Left kidney (tissue), 8 donors: ENCODE measurements at places on chromosomes 7 and 10.

GRCh38 chr10:77313066-77313750 lies 324.4 kb downstream of the KCNMA1 start:
- no peak for DNase-seq

DNA sequence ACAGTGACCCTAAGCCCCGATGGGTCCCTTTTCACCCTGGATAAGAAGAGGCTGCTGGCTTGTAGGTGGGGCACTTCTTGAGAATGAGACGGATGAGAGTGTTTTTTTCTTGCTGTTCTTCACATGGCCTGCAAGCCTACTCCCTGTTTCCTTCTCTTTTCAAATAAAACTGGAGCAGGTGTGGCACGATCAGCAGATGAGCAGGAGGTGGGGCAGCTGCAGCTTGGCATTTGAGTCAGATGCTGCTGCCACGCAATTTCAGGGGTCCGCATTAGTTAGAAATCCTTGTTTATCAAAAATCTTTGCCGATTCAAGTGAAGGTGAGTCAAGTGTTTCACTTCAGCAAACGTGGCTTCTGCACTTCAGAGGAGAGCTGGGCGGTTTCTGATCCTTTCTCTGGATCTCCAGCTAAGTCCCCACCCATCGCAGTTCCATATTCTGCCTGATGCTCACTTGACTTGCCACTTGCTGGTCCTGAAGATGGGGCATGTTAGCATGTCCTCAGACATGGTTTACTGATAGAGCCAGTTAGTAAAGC lies 20.8 kb downstream of the WDFY4 start:
- no peak for DNase-seq

DNA sequence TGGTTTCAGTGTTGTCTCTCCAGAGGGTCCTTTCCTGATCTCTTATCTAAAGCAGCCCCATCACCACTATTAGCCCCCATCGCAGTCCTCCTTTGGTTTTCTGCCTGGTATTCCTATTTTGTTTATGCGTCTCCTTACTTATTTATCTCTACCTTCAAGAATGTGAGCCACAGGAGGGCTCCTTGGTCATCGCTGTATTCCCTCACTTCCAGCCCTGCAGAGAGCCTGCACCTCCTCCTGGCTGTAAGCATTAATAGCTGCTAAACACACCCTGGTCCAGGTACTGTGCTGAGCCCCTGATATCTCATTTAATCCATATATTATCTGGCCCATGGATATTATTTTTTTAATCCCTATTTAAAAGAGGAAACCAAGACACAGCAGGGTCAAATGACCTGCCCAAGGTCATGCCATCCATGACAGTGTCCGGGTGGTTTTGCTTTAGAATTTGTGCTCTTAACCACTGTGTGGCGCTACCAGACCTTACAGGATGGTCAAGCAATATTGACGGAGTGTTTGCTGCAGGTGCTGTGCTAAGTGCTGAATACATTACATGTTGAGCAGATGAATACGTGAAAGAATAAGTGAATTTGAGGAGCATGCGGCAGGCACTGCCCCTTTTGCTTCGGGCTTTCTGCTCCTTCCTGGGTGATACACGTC lies 227.2 kb downstream of the ADAM12 start:
- no peak for DNase-seq

DNA sequence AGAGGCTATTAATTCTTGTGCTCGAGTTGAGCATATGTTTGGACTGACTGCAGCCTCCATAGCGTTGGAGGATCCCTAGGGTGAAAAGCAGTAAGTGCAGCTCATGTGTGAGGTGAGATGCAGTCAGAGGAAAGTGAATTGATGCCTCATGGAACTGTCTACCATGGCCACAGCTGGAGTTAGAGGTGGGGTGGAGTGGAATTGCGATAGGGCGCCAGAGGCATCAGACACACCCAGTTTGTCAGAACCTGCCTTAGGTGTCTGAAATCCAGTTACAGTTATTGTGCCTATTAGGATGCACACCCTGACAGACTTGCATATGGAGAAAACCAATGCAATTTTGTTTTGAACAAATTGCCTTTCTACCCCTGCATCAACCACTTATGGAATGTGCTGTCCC lies 39.4 kb downstream of the ERLIN1 start:
- DNase-seq, result no peak

- DNase-seq, result no peak
Measured at GRCh38 chr10:33125522-33126517, 167.8 kb upstream of the ITGB1 start.

GRCh38 chr7:155533120-155533826 lies 13.1 kb downstream of the CNPY1 start:
- DNase-seq, result no peak

- no peak for DNase-seq
Measured at GRCh38 chr10:97144297-97144696, 41.5 kb downstream of the SLIT1 start.

DNA sequence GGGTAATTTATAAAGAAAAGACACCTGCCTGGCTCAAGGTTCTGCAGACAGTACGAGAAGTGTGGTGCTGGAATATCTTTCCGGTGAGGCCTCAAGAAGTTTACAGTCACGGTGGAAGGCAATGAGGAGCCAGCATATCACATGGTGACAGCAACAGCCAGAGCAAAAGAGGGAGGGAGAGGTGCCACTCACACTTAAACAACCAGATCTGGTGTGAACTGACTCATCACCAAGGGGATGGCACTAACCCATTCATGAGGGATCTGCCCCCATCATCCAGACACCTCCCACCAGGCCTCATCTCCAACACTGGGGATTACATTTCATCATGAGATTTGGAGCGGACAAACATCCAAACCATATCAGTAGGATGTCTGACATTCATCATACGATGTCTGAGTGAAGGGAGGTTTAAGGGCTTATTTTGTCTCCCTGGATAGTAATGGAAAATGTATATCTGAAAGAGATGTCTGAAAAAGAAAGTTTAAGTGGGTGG lies 23.5 kb upstream of the KBTBD2 start:
- no peak for DNase-seq

DNA sequence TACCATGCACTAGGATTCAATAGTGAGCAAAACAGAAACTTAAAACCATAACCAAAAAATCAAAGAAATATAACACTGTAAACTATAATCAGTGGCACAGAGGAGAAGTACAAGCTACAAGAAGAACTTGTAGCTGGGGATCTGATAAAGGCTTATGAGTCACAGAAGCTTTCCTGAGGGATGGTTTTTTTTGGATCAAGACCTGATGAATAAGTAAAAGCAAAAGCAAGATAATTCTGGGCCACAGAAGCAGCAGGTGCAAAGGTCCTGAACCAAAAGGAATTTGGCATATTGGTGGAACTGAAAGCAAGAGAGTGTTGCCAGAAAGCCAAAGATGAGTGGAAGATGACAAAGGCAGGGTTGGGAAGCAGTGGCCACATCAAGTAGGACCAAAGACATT lies 37.4 kb upstream of the BET1 start:
- DNase-seq, result no peak

- DNase-seq, result peak; percentile 55
Measured at GRCh38 chr7:22549667-22550513, 49.9 kb upstream of the STEAP1B start.

DNA sequence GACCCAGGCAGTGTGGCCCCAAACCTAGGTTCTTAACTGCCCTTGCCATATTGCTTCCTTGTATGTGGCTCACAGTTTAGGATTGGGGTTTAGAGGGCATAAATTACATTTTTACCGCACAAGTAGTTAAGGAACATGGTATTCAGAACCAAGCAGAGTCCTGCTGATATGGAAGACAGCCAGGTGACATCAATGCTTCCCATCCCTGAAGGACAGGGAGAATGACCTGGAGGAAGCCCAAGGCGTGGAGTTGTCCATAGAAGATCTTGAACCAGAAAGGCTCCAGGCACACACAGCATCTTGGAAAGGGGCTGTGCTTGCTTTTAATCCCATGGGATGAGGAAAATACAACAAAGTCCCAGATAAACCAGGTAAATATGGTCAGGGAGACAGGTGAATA lies 48.3 kb downstream of the ATXN7L1 start:
- no peak for DNase-seq

GRCh38 chr7:45580053-45580872 lies 6.1 kb downstream of the ADCY1 start:
- no peak for DNase-seq

- DNase-seq, result no peak
Measured at GRCh38 chr7:100674411-100675104, 1.0 kb downstream of the GNB2 start.

DNA sequence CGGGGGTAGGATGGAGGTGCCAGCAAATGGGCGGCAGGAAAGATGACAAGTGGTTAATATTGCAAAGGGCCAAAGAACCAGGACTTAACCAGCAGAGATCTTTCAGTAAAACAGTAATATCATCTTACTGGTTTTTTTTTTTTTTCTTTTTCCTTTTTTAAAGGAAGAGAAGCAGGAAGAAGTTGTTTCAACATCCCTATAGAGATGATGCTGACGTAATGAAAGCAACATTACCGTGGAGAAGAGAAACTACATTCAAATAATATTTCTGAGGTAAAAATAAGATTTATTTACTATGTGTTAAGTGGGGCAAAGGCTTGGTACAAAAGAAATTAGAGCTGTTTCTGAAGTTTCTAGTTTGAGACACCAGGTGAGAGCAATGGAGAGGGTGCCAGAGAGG lies 11.0 kb downstream of the MINDY3 start:
- DNase-seq, result no peak

DNA sequence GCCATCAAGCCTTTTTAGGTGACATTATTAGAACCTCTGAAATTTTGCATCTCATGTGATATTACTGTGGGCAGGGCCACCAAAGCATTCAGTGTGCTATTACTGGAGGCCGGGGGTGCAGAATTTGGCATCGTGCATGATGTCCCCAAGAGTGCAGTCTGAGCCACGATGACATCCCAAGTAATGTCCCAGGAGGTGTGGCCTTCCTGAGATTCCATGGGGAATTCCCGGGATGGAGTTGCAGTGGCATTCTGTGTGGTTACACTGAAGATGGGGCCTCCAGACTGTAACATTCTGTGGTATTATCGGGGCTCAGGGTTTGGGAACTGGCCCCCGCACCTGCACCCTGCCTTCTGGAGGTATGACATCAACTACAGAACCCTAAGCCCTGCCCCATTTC lies 9.1 kb downstream of the LDB3 start:
- DNase-seq, result no peak

GRCh38 chr10:121296881-121297585 lies 301.2 kb downstream of the FGFR2 start:
- DNase-seq, result no peak

DNA sequence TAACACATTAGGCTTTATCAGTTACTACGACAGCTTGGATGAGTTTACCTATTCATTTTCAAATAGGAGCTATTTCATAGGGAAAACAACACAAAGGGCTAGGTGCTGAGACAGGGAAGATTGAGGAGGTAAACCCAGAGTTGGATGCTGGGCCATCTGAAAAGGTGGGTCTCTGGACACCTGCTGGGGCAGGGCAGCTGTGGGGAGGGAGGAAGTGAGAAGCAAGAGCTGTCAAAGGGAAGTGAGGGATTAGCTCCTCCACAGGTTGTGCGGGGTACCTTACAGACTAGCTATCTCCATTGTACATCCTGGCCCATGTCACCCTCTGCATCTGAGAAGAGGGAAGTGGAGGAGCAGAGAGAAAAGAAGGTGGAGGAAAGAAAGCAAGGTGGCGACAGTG lies 48.9 kb downstream of the BLNK start:
- no peak for DNase-seq

DNA sequence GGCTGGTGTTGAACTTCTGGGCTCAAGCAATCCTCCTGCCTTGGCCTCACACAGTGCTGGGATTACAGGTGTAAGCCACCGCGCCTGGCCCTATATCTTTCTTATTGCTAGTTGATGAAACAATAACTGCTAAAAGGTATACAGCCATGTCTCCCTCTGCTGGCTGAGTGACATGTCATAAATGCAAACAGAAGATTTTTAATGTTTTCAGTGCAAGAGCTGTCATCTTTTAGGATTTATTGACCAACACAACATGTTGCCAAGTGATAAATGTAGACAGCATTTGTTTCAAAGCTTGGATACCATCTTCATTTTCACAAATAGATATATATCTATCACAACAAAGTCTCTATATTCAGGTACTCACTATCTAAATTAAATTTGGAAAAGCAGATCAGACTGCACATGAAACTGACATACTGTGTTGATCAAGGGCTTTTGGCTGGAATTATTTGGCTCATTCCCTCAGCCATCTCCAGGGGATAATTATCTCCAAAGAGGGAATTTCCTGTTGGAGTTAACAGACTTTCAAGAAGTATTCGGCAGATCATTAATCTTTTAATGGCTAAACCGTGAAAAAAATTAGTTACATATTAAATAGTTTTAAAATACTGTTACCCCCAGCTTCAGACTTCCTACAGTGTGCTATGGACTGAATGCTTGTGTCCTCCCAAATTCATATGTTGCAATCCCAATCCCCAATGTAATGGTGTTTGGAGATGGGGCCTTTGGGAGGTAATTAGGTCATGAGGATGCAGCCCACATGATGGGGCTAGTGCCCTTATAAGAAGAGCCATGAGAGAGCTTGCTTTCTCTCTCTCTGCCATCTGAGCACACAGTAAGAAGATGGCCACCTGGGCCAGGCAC lies 41.3 kb upstream of the SRPK2 start:
- peak; percentile 55 for DNase-seq

DNA sequence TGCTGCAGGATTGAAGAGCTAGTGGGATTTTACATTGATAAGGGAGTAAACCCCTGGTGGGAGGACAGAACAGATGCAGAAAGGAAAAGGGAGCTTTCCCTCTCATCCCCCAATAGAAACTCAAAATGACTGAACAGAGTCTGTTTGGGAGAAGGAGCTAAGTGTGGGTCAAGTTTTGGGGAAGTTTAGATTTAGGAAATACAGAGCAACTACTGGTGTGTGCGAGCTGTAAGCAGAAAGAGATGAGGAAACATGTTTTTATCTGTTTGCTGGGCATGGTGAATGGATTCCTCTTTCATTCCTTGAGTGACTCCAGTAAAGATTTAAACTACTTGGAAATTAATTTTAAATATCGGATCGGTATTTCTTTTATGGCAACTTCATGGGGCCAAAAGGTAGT lies 132.7 kb downstream of the AOAH start:
- DNase-seq, result no peak

- DNase-seq, result no peak
Measured at GRCh38 chr10:72121389-72121788, 33.0 kb upstream of the SPOCK2 start.

DNA sequence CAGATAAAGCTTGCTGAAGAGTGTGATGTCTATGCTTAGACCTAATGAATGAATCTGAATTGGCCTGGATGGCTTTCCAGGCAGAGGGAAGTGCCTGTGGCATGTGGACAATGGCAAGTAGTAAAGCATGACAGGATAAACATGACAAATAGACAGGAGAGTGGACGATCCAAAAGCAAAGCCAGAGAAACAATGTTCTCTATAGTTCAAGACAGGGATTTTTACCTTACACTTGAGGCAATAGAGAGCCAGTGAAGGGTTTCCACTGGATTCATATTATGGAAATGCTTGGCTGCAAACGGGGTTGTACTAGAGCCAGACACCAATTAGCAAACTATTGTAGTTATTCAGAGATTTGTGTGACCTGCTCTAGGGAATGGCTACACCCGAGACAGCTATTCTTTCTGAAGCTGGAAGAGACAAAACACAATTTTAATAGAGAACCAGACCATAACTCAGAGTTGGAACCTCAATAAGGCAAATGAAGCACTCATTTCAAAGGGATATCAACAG lies 2.3 kb downstream of the AGMO start:
- DNase-seq, result no peak
